NCI-H1436 treated with DMSO at 0.1 percent for 48 hours (cell line): ENCODE measurements at places on chromosomes 16 and 17.

GRCh38 chr16:48383009-48383876 is 2.0 kb downstream of the SIAH1 start:
- no peak for DNase-seq

- no peak for DNase-seq
Observed at GRCh38 chr17:74798239-74798707, 22.1 kb upstream of the NAT9 start.

- no peak for DNase-seq
Observed at GRCh38 chr17:56985371-56986162, 7.6 kb downstream of the SCPEP1 start.

GRCh38 chr16:49455991-49456745 is 82.6 kb downstream of the C16orf78 start:
- no peak for DNase-seq

DNA sequence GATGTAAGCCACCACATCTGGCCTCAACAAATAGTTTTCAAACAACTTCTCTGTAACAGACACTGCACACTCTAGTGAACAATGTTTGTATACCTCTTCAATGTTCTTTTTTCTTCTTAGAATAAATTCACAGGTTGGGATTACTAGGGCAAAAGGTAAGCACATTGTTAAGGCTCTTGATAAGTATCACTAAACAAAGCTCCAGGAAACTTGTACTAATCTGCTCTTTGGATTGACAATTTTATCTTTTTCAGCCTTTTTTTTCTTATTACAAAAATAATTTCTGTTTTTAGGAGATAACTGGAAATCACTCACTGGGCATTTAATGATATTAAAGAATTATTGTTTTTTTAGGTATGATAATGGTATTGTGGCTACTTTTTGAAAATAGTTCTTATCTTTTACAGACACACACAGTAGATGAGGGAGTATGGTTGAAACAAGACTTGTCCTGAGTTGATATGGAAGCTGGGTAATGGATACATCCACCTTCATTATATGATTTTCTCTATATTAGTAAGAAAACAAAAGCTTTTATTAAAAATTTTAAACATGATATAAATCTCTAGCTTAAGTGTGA is 7.7 kb upstream of the MPRIP start:
- DNase-seq, result no peak

DNA sequence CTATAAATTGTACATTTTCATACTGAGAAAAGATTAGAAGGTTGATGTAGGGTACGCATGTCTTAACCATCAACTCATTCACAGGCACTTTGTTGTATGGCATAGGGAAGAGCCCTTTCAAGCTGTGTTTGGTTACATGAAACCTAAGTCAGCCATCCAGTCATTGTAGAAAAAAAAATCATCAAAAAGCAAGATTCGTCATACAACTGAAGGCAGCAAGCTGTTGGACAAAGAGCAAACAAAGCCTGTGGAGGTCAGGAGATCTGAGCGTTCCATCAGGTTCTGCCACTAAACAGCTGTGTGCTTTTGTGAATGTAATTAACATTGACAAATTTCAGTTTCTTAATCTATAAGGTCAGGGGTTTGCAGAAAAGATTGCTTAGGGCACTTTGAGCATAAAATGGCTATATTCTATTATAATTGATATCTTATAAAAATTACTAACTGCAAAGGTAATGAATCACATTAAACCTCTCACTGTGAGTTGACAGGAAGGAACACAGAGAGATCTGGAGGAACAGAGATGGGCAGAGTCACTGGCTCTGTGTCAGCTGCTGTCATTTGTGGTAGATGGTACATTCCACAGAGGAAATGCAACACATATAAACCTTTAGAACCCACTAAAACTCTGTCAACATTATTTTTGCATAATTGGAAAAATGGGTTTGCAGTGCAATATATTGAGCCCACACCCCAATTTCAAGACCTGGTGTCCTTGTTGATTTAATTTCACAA is 66.3 kb upstream of the MYOCD start:
- DNase-seq, result no peak

GRCh38 chr17:36196131-36196486 is 449 bp downstream of the CCL3L1 start:
- no peak for DNase-seq

DNA sequence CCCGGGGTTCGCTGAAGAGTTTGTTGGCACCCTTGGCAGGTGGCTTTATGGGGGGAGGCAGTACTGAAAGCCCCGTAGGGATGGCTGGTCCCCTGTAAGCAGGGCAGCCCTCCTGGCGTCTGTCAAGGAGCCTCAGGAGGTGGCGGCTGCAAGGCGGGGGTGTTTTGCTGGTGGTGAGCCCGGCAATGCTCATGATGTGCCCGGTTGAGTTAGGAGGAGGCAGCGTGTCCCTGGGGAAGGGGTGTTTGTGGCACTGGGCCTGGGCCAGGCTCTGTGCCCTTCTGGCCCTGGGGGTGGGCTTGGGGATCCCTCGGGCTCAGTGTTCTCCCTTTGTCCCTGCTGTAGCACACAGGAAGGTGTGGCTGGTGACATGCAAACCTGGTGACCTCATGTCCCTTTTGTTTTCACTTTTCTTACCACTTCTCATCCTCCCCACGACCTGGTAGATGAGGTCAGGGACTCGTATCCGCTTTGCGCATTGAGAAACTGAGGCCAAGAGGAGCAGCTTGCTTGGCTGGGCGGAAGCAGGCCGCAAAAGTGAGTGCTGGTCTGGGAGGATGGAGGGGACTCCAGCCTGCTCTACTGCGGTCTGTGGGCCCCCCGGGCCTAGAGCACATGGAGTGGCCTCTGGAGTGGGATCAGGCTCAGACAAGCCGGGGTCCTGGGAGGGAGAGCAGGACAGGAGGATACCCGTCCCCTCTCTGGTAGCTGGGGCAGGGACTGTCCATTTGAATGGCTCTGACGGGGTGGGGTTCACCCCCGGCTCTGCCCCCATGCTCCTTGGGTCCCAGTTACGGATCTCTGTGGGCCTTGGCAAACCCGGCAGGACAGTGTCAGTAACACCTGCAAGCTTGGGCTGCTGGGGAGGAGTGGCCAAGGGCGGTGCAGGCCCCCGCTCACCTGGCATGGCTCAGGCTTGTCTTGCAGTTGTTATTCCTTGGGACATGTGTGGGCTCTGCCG is 2.2 kb downstream of the SNN start:
- DNase-seq, result no peak

GRCh38 chr17:38707678-38708351 is 2.7 kb downstream of the MLLT6 start:
- no peak for DNase-seq

DNA sequence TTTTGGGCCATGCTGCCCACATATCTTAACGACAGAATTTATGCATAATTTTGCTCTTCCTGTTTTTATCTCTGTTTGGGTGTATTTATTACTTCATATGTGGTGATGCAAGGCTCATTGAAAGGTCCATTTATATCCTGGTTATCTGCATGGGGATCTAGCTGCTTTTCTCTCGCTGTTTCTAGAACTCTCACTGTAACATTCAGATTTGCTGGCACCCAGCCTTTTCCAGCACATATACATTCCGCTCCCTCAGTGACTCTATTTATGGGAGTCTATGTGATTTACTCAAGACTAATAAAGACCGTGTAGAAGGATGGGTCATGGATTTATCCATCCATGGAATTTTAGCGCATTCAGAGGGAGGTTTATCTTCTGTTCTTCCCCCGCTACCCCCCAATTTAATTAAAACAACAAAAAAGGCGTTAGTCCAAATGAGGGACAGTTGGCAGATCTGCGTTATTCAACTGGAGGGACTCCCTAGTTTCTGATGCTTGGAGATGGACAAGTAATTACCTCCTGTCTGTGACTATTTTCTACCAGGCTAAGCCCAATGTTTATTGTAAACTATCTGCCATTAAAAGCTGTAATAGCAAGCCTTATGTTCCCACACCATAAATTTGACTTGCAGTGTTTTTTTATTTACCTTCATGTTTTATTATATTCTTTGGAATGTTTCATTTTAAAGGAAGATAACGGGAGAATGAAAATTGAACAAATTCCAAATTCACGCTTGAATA is 19.8 kb upstream of the MARCHF10 start:
- no peak for DNase-seq

GRCh38 chr17:56913000-56913311 is 893 bp downstream of the TRIM25 start:
- DNase-seq, result no peak

DNA sequence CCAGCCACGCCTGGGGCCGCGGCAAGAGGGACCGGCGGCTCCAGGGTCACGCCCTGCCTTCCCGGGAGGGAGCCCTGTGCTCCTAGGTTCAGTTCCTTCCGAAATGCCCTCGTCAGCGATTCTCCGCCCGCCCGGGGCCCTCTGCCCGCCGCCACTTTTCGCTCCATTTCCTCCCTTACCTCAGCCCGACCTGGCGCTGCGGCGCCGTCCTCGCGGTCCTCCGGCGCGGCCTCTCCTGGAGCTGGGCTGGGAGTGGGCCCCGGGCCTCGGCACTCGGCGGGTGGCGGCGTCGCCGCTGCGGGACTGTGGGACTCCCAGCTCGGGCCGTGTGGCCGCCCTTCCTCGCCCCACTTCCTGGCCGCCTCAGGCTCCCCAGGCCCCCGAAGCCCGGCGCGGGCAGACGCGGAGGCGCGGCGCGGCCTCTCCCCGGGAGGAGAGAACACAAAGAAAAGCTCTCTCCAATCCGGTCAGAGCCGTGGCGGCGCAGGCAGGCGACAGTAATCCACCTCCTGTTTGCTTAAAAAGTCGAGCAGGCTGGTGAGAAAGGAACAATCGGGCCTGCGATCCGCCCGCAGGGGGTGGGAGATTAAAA is 1.6 kb downstream of the BAHCC1 start:
- no peak for DNase-seq

DNA sequence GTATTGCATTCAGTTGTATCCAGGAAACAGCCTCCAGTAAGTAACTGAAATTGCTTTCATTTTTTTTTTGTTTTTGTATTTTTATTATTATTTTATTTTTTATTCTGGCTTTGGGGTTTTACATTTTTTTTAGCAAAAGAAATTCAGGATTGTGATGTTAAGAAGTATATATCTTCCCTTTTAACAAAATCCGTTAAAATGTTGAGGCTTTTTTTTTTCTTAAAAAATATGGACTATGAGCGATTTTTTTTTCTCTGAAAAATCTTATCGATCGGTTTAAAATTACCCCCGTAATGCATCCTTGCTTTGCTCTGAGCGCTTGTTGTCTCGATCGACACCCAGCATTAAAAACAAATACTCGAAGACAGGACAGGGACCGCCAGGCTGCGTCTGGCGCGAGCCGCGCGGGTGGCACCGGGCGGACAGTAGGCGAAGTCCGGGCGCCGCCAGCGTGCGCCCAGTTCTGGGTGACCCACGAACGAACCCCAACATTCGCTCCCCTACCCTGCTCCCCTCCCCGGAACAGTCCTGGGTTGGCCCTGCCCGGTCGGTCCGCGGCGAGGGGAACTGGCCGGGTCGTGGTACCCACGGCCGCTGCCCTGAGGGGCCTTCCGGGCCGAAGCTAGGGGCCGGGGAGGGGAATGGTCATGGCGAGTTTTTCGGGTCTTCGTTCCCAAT is 482 bp downstream of the BAHCC1 start:
- DNase-seq, result no peak

- DNase-seq, result no peak
Observed at GRCh38 chr17:6756425-6757031, 682 bp downstream of the XAF1 start.

DNA sequence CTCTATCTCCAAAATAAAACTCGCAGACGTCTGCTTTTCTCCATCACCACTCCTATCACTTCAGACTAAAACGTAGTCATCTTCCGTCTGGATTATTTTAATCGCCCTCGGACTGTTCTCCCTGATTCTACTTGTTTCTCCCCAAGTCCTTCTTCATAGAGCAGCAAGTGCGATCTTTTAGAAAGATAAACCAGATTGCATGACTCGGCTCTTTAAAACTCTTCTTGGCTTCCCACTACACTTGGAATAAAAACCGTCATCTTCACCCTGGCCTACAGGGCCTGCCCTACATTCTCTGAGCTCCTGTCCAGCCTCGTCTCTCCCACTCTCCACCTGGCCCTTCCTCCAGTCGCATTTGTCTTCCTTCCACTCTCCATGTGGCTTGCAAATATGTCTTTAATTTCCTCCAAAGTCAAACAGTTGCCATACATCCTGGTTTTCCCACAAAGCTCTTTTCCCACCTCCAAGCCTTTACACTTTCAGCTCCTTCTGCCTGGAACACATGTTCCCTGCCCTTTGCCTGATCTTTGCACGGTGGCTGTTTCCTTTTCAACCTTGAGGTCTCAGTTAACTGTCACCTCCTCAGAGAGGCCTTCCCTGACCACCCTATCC is 70.5 kb upstream of the DHX40 start:
- DNase-seq, result no peak

DNA sequence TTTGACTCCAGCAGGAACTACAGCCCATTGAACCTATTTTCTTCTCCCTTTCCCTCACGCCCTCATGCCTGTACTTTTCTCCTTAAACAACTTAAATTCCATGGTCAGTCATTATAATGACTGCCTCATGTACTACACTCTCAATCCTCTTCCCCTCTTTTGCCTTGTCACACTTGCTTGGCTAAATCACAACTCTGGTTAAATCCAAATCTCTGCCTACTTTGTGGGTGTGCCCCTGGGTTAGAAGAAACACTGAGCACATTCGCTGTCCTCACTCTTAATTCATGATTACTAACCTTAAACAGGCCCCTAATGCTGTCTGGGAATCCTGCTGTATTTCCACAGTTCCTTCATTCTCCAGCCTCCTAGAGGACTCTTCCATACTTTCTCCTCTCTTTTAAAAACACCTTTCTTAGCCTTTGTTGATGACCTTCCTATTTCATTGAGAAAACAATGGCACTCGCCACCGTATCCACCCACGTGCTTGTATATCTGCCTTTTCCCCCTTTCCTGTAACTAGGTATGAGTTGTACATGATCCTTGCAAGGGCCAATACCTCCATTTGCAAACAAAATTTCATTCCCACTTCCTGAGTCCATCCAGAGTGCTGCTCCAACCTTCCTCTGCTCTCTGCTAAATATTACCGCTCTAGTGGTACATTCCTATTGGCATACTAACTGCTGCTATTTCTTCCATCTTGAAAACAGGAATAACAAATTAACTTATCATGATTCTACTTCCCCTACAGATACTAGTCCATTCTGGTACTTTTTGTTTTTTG is 28.9 kb downstream of the ZNRF1 start:
- no peak for DNase-seq

- DNase-seq, result no peak
Observed at GRCh38 chr17:1752425-1753262, 9.2 kb upstream of the SERPINF1 start.

GRCh38 chr17:66790501-66791061 is 44.3 kb upstream of the CACNG5 start:
- no peak for DNase-seq

GRCh38 chr16:53503991-53504663 is 1.1 kb upstream of the AKTIP start:
- DNase-seq, result no peak

- DNase-seq, result peak; percentile 99
Observed at GRCh38 chr17:76597156-76598003, 11.7 kb upstream of the ST6GALNAC2 start.

- DNase-seq, result no peak
Observed at GRCh38 chr16:68287276-68288251, 23.2 kb downstream of the SLC7A6OS start.

GRCh38 chr16:75383141-75383540 is 50.2 kb downstream of the CFDP1 start:
- DNase-seq, result no peak
